Spleen (tissue), 13 donors: ENCODE measurements at places on chromosomes 7 and 10. TPM values are rescaled to one million over a fixed set of nuclear protein-coding genes. Genes with fewer than 3 reads are reported as not detected.

The LRRN3 gene
- total RNA-seq: 1.7 TPM

- DNase-seq: no peak
- no peaks in the 10 kb centered on the region for H3K36me3 ChIP-seq
- no peaks in the 10 kb centered on the region for H3K4me1 ChIP-seq
- no peak overlapping the region for H3K27ac ChIP-seq
- no peak overlapping the region for H3K4me3 ChIP-seq
Measured at GRCh38 chr7:110852156-110852940, 238.6 kb upstream of the LRRN3 start.

GRCh38 chr7:3482147-3482921 is 181.3 kb downstream of the SDK1 start:
- no peak for DNase-seq
- no peaks in the 10 kb centered on the region for H3K27me3 ChIP-seq
- H3K27ac ChIP-seq: peak overlapping the region; percentile 45

DNA sequence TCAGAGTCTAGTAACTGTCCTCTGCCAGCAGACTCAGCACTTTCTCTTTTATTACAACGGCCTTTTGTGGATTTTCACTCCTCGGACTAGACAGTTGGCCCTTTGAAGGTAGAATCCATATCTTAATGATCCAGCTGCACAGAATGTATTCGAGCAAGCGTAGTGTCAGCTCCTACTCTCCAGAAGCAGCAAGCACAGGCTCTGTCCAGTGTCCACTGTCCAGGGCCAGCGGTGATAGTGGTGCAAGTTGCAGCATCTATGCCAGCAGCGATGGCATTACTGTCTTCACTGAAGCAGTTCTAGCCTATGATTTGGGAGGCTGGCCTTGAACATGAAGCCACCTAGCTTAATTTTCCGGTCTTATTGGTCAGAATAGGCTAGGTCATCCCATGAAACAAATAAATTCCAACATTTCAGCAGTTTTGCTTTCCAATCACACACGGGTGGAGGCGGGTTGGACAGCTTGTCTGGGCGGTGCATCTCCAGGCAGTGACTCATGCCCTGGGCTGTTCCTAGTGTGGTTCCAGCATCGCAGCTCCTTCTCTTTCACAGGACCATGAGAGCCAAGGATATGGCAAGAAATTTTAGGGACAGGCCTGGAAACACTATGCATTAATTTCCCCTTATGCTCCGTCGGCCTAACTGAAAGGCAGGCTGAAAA is 108.6 kb upstream of the KCNMA1 start:
- H3K27me3 ChIP-seq: no peaks in the 10 kb centered on the region
- H3K4me3 ChIP-seq: no peak overlapping the region
- no peak for DNase-seq
- H3K27ac ChIP-seq: no peak overlapping the region

GRCh38 chr10:113858541-113858940 is 4.1 kb downstream of the NHLRC2 start:
- peaks cover 13% of the 10 kb centered on the region for H3K36me3 ChIP-seq
- DNase-seq: no peak
- H3K27ac ChIP-seq: no peak overlapping the region
- no peak overlapping the region for H3K4me3 ChIP-seq

The KAZALD1 gene
- total RNA-seq: 67.3 TPM

DNA sequence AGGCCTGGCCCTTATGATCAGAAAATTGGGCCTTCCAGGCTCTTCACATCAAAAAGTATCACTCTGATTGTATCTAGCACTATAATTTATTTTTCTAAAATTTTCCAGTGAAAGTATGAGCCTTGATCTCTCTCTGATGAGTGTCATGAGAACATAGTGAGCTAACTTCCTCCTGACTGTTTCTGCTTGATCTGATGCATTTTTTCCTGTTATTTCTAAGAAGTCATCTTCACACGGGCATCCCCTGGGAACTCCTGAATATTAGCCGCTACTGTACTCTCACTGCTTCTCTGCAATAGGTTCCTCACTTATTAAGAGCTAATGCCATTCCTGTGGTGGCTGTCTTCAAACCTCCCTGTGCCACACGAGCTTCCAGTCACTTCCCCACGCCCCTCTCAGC is 63.1 kb upstream of the ZPBP start:
- DNase-seq: no peak
- H3K27ac ChIP-seq: no peak overlapping the region
- H3K27me3 ChIP-seq: no peaks in the 10 kb centered on the region
- H3K4me3 ChIP-seq: no peak overlapping the region
- peaks cover 14% of the 10 kb centered on the region for H3K4me1 ChIP-seq
- no peaks in the 10 kb centered on the region for H3K36me3 ChIP-seq

The DYNC1I1 gene
- 0.86 TPM for total RNA-seq

- H3K36me3 ChIP-seq: peaks cover 6% of the 10 kb centered on the region
- H3K4me1 ChIP-seq: peaks cover 34% of the 10 kb centered on the region
- no peak for DNase-seq
- H3K27me3 ChIP-seq: no peaks in the 10 kb centered on the region
Measured at GRCh38 chr10:72137583-72137982, 49.2 kb upstream of the SPOCK2 start.

- peaks cover 4% of the 10 kb centered on the region for H3K36me3 ChIP-seq
- no peak overlapping the region for H3K4me3 ChIP-seq
- H3K27ac ChIP-seq: no peak overlapping the region
- peaks cover 12% of the 10 kb centered on the region for H3K4me1 ChIP-seq
Measured at GRCh38 chr7:134999136-134999535, 12.8 kb downstream of the AGBL3 start.

- no peak overlapping the region for H3K27ac ChIP-seq
- H3K27me3 ChIP-seq: no peaks in the 10 kb centered on the region
- H3K4me3 ChIP-seq: no peak overlapping the region
- H3K36me3 ChIP-seq: peaks cover 4% of the 10 kb centered on the region
- DNase-seq: no peak
Measured at GRCh38 chr7:129911790-129912189, 41.0 kb downstream of the UBE2H start.

The TAC1 gene
- 22.4 TPM for total RNA-seq

DNA sequence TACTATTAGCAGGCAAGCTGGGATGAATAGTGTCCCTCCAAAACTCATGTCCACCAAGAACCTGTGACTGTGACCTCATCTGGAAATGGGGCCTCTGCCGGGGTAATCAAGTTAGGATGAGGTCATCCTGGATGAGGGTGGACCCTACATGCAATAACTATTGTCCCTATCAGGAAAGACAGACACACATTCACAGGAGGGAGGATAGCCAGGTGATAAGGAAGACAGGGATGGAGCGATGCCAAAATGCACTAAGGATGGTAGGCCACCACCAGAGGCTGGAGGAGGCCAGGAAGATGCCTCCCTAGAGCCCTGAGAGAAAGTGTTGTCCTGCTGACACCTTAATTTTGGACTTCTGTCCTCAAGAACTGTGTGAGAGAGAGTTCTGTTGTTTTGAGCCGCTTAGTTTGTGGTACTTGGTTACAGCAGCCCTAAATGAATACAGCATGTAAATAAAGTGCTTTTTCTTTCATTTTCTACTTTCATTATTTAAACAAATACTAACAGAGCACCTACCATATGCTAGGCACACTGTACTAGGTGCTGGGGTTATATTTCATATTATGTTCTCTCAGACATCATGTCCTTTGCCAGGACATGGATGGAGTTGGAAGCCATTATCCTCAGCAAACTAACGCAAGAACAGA is 111.9 kb downstream of the USP6NL start:
- H3K27me3 ChIP-seq: no peaks in the 10 kb centered on the region
- H3K27ac ChIP-seq: no peak overlapping the region
- DNase-seq: no peak
- no peak overlapping the region for H3K4me3 ChIP-seq
- H3K4me1 ChIP-seq: no peaks in the 10 kb centered on the region

DNA sequence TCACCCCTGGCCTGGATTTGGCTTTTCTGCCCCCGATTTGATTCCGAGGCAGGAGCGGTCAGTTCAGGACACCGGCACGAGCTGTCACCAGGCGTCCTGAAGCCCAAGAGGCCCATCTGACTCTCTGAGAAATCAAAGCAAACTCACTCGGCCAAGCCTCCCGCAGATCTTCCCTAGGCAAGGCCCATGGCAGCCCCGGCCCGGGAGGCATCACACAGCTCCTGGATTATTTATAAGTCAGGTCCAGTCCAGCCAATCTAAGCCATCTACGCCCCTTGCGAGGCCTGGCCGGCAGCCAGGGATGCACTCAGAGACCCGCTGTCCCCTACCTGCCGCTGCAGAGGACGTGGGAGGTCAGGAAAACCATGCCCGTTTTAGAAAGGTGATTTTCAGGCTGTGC is 87.3 kb upstream of the DIP2C start:
- no peak overlapping the region for H3K4me3 ChIP-seq
- peak; percentile 73 for DNase-seq
- H3K36me3 ChIP-seq: no peaks in the 10 kb centered on the region
- no peak overlapping the region for H3K27ac ChIP-seq
- no peaks in the 10 kb centered on the region for H3K27me3 ChIP-seq
- no peaks in the 10 kb centered on the region for H3K4me1 ChIP-seq

The CELF2 gene
- total RNA-seq: 180 TPM

The GNG11 gene
- total RNA-seq: 39.7 TPM

DNA sequence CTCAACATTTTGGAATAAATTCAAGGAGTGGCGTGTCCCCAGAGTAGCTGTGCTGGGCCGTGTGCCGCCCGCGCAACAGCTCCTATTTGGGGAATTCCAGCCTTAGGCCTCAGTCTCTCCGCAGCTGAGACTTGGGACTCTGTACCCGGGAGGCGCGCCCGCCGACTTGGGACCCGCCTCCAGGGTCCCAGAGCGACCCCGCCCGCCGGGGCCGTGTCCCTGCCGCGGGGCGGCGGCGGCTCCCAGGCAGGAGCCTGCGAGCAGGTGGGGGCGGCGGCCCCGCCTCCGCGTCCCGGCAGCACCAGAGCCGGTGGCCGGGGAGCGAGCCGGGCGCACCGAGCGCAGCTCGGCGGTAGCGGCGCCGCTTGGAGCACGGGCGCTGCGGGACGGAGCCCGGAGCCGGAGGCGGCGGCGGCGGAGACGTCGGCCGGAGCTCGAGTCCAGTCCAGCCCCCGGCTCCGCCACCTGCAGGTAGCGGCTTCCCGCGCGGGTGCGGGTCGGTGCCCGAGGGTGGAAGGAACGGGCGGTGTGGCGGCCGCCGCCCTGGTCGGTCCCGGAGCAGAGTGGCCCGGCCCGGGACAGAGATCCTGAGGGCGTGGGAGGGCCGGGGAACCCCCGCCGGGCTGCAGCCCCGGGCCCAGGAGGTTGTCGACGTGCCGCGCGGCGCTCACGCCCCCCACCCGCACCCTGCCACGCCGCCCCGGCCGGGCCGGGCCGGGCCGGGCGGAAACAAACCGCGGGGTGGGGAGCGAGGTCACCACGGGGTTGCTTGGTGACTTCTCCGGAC is at the start of gene WIPF3:
Gene WIPF3, plus strand, starts transcription at position 301 of the 787 bp plus-strand sequence. CDS start 28,217 bp downstream, outside the sequence.
- peaks cover 38% of the 10 kb centered on the region for H3K27me3 ChIP-seq
- peak within 1 kb of the TSS; percentile 41 for H3K4me3 ChIP-seq
- peaks cover 6% of the 10 kb centered on the region for H3K4me1 ChIP-seq
- DNase-seq: no peak
- peak within 1 kb of the TSS; percentile 34 for H3K27ac ChIP-seq
